Tibial nerve (tissue), 4 donors: ENCODE measurements at places on chromosomes 7 and 10. TPM values are rescaled to one million over a fixed set of nuclear protein-coding genes. Genes with fewer than 3 reads are reported as not detected.

FAM180A gene
- 5.3 TPM for total RNA-seq

LIPN gene
- not detected for total RNA-seq

DNA sequence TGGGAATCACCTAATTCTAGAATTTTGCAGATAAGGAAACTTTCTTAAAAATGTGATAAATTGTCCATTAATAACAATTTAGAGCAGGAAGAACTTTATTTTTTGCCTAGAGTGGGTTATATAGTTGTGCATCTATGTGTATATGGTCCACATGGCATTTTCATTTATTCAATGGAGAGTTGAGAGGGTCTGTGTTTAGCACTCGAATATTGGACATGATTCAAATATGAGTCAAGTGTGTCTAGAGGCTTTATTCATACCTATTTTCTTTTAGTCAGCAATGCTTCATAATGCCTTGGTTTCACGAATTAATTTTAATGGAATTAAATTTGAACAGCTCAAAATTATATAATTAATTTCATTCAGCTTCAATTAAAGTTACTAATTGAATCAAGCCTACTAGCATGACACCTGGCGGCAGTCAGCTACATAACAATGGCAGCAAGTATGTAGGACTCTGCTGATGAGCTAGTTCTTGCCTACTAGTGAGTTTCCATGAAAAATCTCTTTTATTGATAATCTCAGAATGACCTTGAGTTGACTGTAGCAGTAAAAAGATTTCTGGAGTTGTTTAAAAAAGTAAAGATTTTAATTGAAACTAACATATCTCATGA, 17.7 kb downstream of the MDFIC start:
- H3K36me3 ChIP-seq = no peaks in the 10 kb centered on the region
- DNase-seq = no peak
- H3K4me1 ChIP-seq = peaks cover 30% of the 10 kb centered on the region
- no peak overlapping the region for H3K27ac ChIP-seq
- no peaks in the 10 kb centered on the region for H3K27me3 ChIP-seq

DNA sequence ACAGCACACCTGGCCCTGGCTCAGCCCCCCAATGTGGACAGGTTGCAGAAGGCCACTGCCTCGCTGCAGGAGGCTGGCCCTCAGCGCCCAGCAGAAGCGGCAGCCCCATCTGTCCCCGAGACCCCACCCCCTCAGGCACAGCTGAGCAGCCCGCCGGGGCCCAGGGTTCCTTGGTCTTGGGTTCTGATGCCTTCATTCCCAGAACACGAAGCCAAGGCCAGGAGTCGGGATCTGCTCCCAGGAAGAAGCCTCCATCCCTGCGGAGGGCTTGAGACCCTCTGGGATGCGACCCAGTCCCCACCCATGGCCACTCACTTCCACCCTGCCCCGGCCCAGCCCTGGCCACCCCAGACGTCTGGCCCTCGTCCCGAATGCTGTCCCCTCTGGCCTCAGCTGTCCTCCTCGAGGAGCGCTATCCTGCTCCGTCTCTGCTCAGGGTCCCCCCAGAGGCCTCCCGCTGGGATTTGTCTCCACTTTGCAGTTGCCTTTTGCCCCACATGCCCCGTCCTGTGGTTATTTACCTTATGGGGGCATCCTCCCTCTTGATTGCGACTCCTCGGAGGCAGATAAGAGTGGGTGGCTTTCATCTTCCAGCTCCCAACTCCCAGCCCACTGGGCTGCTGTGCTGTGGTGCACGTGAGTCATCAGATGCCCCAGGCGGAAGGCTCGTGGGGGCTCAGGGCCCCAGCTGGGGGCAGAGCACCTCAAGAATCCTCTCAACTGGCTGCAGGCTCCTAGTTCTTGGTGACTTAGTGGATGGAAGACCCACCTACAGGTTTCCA, 97.5 kb downstream of the MKI67 start:
- no peak overlapping the region for H3K4me3 ChIP-seq
- no peak overlapping the region for H3K27ac ChIP-seq
- H3K27me3 ChIP-seq = no peaks in the 10 kb centered on the region

GRCh38 chr7:65967361-65968155, 14.5 kb downstream of the GUSB start:
- H3K4me3 ChIP-seq = no peak overlapping the region
- H3K27me3 ChIP-seq = no peaks in the 10 kb centered on the region
- no peaks in the 10 kb centered on the region for H3K4me1 ChIP-seq
- no peaks in the 10 kb centered on the region for H3K36me3 ChIP-seq
- no peak overlapping the region for H3K27ac ChIP-seq

- no peak for DNase-seq
- H3K27ac ChIP-seq = no peak overlapping the region
- no peaks in the 10 kb centered on the region for H3K27me3 ChIP-seq
- no peaks in the 10 kb centered on the region for H3K36me3 ChIP-seq
- H3K4me1 ChIP-seq = no peaks in the 10 kb centered on the region
These were observed 646.4 kb downstream of the GRM8 start for GRCh38 chr7:126606331-126606730.

DNA sequence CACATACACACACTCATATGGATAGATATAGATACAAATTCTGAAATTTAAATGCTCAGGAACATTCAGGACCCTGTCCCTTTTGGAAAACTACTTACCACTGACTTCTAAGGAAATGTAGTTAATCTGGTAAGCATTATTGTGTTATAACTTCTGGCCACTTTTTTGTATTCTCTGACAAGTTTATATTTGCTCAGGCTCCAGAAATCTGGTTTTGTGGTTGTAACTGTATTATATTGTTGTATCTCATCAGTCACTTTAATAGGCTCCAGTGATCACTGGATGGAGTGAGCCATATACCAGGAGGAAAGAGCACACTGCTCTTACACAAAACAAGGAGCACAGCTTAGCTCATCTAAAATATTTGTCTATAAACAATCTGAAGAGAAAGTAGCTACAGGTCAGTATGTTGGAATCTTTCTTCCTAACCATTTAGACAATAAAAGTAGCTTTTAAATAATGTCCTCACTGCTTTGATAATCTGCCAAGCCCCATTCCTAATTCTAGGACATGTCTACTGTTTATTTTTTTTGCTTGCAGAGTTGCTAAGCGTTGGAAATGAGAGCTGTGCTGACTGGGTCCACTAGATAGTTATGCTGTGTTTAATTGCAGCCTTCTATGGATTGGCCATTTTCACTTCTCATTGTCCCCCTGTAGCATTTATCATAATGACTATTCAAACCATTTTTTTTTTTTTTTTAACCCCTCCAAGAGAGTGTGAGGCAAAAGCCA, 43.8 kb downstream of the SMNDC1 start:
- no peaks in the 10 kb centered on the region for H3K36me3 ChIP-seq
- H3K4me1 ChIP-seq = no peaks in the 10 kb centered on the region
- H3K27ac ChIP-seq = peak overlapping the region; percentile 79
- H3K27me3 ChIP-seq = no peaks in the 10 kb centered on the region
- H3K4me3 ChIP-seq = no peak overlapping the region
- DNase-seq = no peak

GRCh38 chr7:77362905-77363304, 53.2 kb downstream of the GSAP start:
- H3K4me3 ChIP-seq = no peak overlapping the region
- H3K27me3 ChIP-seq = no peaks in the 10 kb centered on the region
- H3K36me3 ChIP-seq = no peaks in the 10 kb centered on the region

GRCh38 chr7:151017953-151018420, 6.3 kb downstream of the ATG9B start:
- DNase-seq = peak; percentile 63
- no peaks in the 10 kb centered on the region for H3K36me3 ChIP-seq
- no peak overlapping the region for H3K27ac ChIP-seq

DNA sequence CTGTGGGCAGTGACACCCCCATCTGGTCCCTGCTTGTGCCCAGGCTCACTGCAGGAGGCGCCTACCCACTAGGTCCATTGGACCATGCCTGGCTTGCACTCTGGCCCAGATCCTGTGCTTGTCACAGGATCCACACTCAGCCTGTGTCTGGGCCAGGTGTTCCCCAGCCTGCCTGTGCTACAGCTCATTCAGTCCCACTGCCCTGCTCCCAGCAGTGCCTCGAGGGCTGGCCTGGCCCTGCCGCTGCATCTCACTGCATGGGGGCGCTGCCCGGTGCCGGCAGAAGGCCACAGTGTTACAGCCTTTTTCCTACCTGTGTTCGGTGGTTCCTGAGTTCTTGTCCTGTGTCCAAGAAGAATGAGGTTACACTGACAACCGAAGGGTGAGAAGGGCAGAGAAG, 21.3 kb downstream of the SDHAF3 start:
- H3K27me3 ChIP-seq = no peaks in the 10 kb centered on the region
- H3K4me1 ChIP-seq = peaks cover 6% of the 10 kb centered on the region

GRCh38 chr7:104272767-104273384, 55.5 kb upstream of the LHFPL3 start:
- DNase-seq = no peak
- H3K27ac ChIP-seq = no peak overlapping the region
- H3K36me3 ChIP-seq = no peaks in the 10 kb centered on the region

GRCh38 chr10:92387289-92387940, 96.4 kb downstream of the MARCHF5 start:
- H3K4me1 ChIP-seq = no peaks in the 10 kb centered on the region
- no peaks in the 10 kb centered on the region for H3K27me3 ChIP-seq
- H3K4me3 ChIP-seq = no peak overlapping the region
- no peak for DNase-seq
- no peaks in the 10 kb centered on the region for H3K36me3 ChIP-seq
